ENCODE measurements at places on chromosomes 3 and 15. TPM values are rescaled to one million over a fixed set of nuclear protein-coding genes. Genes with fewer than 3 reads are reported as not detected.

DNA sequence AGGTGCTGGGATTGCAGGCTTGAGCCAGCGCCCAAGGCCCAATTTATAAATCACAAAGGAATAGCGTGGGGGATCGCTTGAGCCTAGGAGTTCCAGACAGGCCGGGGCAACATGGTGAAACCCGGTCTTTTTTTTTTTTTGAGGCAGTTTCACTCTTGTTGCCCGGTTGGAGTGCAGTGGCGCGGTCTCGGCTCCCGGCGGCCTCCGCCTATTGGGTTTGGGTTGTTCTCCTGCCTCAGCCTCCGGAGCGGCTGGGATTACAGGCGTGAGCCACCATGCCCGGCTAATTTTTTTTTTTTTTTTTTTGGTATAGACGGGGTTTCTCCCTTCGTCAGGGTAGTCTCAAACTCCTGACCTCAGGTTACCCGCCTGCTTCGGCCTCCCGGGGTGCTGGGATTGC lies 65.0 kb downstream of the GOLGA6L7 start:
- DNase-seq, result no peak

DNA sequence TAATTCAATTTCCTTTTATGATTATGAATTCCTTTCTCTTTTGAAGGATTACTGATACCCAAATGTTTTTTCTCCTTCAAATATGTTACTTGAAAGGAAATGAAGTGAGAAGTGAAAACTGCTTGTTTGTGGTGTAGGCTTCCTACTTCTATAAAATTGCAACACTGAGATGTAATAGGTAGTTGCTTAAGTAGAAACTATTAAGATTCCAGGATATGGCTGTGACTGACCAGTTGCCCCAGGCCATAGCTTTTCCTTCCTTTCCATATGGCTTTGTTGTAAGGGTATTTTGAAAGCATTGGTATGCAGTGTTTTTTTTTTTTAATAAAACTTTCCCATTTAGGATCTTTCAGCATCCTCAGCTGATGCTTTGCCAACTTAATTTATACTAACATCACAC lies 28.5 kb downstream of the DNAJC13 start:
- DNase-seq, result no peak

DNA sequence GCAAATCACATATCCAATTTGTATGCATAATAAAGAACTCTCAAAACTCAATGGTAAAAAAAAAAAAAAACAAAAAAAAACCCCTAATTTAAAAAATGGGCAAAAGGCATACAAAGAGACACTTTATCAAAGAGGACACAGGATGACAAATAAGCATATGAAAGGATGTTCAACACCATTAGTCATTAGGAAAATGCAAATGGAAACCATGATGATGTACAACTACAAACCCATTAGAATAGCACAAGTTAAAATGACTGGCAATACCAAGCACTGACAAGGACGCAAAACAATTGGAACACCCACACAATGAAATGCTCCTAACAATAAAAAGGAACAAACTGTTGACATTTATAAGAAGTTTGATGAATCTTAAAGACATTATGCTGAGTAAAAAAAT lies 63.4 kb upstream of the ADAMTS17 start:
- no peak for DNase-seq

GRCh38 chr15:25248583-25249235 lies 190.1 kb downstream of the UBE3A start:
- no peak for DNase-seq

GRCh38 chr3:115708540-115708939 lies 85.2 kb downstream of the GAP43 start:
- no peak for DNase-seq

GRCh38 chr15:51692154-51692553 lies 10.9 kb downstream of the SCG3 start:
- DNase-seq, result no peak

DNA sequence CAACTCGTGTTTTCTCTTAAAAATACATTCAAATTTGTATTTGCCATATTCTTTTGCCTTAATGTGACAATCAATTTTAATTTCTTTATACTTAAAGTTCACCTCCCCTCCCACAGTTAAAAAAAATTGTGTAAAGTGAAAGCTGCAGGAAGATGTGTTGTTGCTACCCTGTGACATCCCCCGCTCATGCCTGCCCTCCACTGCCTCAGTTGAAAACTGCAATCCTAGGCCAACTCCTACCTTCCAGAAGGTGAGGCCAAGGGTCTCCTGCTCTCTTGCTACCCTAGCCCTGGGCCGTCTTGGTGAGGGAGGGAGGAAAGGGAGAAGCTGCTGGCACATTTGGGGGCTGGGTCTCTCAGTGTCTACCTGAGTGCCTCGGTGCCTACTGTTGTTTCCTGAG lies 57.0 kb upstream of the CMTM7 start:
- DNase-seq, result no peak

GRCh38 chr3:38009807-38010591 lies 19.4 kb downstream of the VILL start:
- no peak for DNase-seq

DNA sequence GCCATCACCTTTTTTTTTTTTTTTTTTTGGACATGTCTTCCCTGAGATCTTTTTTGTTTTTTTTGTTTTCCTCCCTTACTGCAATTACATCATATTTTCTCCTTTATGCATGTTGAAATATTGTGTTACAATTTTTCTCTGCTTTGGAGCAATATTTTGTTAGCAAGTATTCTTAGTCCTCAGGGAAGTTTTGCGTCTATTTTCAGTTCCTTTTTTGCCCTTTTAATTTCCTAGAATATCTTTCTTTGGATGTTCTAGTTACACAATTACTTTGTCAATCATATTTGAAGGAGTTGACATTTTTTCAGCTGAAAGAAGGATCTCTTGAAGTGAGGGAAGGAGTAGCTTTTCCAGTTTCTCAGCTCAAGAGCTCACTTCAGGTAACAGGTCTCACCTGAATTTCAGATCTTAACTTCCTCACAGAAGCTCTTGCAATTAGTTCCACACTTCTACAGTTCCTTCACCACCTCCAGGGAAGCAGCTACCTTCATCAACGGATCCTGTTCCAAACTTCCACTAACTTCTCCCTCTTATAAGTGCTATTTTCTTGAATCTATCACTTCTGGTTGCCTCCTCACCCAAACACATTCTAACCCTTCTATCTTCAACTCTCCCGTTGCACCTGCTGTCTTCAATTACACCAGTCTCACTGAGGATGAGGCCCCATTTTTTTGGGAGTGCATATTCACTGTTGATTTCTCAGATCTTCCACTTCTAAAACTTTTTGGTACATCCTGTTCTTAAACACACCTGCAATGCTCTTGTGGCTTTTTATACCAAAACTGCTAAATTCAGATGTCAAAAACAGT lies 57.8 kb upstream of the CPOX start:
- DNase-seq, result no peak

- DNase-seq, result no peak
Observed at GRCh38 chr3:131699001-131699400, 196.2 kb upstream of the MRPL3 start.

GRCh38 chr15:22930782-22931484 lies 49.2 kb downstream of the CYFIP1 start:
- no peak for DNase-seq

DNA sequence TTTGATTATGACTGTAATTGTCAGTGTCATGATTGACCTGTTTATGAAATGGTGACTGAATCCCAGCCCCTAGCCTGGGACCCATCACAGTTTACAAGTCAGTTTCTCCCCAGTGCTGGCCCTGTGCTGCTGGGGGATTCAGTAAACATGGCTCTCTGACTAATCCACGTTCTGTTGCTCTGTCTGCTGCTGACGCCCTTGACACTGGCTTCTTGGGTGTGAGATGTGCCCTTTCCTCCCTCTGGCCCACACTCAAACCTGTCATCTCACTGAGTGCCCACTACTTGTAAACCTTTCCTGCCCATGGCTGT lies 84.2 kb downstream of the COL6A5 start:
- DNase-seq, result no peak

- no peak for DNase-seq
Observed at GRCh38 chr3:64398476-64398875, 173.2 kb upstream of the PRICKLE2 start.

DNA sequence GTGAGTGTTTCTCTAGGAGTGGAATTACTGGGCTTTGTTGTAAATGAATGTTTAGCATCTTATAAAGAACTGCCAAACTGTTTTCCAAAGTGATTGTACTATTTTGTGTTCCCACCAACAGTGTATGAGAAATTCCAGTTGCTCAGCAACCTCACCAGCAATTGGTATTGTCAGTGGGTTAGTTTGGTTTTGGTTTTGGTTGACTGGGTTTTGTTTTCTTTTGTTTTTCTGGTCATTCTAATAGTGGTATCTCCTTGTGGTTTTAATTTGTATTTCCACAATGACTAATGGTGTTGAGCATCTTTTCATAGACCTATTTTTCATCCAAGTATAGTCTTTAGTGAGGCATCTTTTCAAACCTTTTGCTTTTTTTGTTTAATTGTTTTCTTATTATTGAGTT lies 27.1 kb downstream of the FILIP1L start:
- no peak for DNase-seq

- DNase-seq, result no peak
Observed at GRCh38 chr3:174414902-174415301, 444.2 kb upstream of the NAALADL2 start.

GRCh38 chr3:31253782-31254181 lies 278.9 kb upstream of the STT3B start:
- DNase-seq, result no peak

ATP10A gene
- 7.8 TPM for total RNA-seq

RBP2 gene
- not detected for total RNA-seq

MYO5C gene
- total RNA-seq, result 11.6 TPM

CCR9 gene
- not detected for total RNA-seq

UQCC5 gene
- total RNA-seq, result 5.7 TPM

ZNF770 gene
- total RNA-seq, result 68.4 TPM

Data from urinary bladder (tissue), 4 donors.